Right lobe of liver (tissue), 6 donors: ENCODE measurements at places on chromosomes 3 and 15. TPM values are rescaled to one million over a fixed set of nuclear protein-coding genes. Genes with fewer than 3 reads are reported as not detected.

Gene CCDC191
- total RNA-seq = 1.0 TPM

Gene IQCF5
- not detected for total RNA-seq

DNA sequence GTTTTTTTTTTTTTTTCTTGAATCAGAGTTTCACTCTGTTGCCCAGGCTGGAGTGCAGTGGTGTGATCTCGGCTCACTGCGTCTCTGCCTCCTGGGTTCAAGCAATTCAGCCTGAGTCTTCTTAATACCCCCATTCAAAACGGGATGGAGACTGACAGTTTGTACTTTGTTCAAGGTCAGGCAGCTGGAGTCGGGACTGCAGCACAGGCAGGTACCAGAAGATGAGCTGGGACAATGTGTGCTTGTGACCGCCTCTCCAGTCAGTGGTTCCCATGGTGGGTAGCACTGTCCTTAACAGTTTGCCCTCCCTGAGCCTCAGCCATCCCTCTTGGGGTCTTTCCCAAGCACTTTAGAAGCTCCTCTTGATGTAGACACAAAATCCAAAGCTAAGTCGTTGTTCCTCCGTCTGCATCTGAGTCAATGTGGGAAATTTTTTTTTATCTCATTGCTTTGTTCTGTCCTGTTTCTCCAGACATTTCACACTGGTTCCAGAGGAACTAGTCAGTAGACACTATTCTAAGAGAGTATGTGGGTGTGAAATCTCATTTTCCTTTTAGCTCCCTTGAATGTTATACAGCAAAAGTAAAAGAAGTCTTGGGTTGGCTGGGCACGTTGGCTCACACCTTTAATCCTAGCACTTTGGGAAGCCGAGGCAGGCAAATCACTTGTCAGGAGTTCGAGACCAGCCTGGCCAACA, 5.3 kb upstream of the TTLL13 start:
- no peaks in the 10 kb centered on the region for H3K27me3 ChIP-seq
- H3K4me1 ChIP-seq = no peaks in the 10 kb centered on the region
- no peak for DNase-seq
- peaks cover 5% of the 10 kb centered on the region for H3K36me3 ChIP-seq

DNA sequence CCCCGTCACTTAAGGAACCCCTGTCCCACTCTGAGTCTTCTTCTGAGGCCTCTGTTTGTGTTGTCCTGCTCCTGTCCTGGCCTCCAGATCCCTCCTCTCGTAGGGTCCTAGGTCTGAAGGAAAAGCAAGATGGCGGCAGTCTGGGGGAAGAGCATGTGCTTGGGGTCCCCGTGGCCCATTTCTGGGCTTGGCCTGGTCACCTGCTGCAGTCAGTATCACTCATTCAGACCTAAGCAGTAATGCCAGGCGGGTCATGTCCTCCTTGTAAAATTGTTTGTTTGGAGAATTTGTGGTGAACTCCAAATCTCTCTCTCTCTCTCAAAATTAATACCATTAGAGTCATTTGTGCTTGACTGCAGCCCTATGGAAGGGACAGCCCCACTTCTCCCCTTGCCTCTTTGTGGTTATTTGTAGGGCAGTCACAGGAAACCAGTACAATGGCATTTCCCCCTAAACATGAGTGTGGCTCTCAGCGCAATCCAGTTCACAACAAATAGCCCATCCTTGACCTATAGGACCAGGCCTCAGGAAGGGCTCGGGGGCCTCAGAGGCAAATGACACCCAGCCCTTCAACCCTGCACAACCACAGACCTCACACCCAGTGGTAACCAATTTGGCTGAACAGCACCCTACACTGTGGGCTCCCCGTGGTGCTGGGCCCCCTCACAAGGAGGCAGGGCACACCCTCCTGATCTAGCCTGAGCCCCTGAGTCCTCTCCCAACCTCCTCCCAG, 173.5 kb downstream of the OR4M2 start:
- H3K36me3 ChIP-seq = no peaks in the 10 kb centered on the region
- peak overlapping the region; percentile 22 for H3K27ac ChIP-seq
- H3K4me1 ChIP-seq = peaks cover 39% of the 10 kb centered on the region
- no peaks in the 10 kb centered on the region for H3K27me3 ChIP-seq
- no peak overlapping the region for H3K4me3 ChIP-seq
- DNase-seq = no peak

DNA sequence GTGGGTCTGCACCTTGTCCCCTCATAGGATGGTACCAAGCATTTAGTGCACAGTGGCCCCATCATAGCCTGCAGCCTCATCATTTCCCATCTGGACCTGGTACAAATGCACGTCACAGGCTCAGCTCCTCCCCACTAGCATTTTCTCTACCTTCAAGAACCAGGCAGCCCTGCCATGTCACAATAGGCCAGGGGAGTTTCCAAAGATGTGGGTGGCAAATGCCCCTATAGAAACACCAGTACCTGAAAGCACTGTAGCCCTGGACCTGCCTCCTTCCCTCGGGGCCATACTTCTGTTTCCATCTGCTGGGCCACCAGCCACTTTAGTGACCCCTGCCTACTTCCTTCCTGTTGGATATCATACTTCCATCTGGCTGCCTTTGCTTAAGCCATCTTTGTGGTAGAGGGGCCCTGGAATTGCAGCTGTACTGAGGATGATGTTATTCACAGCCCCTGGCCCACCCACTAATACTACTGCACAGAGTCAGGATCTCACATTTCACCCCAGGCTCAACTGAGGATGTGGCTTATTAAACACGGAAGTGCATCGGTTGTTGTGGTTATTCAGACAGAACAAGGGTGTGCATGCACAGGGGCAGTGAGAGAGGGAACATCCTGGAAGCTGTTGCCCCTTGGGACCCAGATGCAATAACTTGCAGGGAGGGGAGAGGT, 3.8 kb downstream of the TCTA start:
- no peak for DNase-seq
- no peaks in the 10 kb centered on the region for H3K27me3 ChIP-seq
- no peak overlapping the region for H3K27ac ChIP-seq
- no peaks in the 10 kb centered on the region for H3K4me1 ChIP-seq
- no peak overlapping the region for H3K4me3 ChIP-seq

DNA sequence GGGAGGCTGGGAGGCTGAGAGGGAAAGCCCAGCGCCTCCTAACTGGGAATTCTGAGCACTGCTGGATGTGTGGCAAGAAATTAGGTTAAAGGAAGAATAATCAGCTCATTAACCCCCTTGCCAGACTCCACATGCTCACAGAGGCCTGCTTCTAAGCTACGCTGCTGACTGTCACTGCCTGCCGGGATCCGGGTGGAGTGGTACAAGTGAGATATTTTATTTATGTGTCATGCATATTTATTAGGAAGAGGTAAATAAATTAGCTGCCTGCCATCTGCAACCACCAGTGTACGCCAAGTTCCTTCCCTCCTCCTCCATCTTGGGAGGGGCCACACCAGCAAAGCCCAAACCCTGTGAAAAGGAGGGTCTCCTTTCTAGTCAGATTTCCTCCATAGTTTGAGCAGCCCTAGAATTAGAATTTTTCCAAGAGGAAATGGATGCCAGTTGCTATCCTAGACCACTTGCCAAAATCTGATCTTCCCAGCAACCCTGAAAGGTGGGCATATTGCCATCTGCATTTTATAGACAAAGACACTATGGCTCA, 43.5 kb upstream of the GRIP2 start:
- no peaks in the 10 kb centered on the region for H3K36me3 ChIP-seq
- H3K4me3 ChIP-seq = no peak overlapping the region
- H3K4me1 ChIP-seq = no peaks in the 10 kb centered on the region
- no peak overlapping the region for H3K27ac ChIP-seq

- no peaks in the 10 kb centered on the region for H3K36me3 ChIP-seq
- H3K27me3 ChIP-seq = no peaks in the 10 kb centered on the region
- H3K4me1 ChIP-seq = no peaks in the 10 kb centered on the region
- H3K4me3 ChIP-seq = no peak overlapping the region
- no peak overlapping the region for H3K27ac ChIP-seq
- DNase-seq = no peak
These were observed 43.5 kb upstream of the RSL24D1 start for GRCh38 chr15:55240125-55240760.

Gene ARRDC4
- 16.9 TPM for total RNA-seq
